ENCODE measurements at places on chromosomes 12 and 14.

DNA sequence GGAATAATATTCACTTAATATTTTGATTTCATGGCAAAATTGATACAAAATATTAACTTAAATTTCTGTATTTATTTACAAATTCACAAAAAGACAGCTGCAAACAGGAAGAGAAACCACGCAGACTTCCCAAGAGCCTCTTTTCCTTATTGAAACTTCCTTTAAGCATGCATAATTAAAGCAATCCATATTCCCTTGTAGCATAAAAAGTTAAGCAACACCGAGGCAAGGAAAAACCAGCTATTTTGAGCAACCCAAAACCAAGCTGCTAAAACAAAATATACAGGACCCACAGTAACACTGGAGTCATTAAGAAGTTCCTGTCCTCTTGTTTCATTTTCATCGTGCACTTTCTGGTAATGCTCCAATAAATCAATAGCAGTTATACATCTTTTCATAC is 58.0 kb downstream of the EEA1 start:
- DNase-seq, result no peak

- peak; percentile 86 for DNase-seq
Observed at GRCh38 chr14:63088865-63089264, 43.6 kb upstream of the KCNH5 start.

GRCh38 chr14:84806622-84807021 is 723.3 kb upstream of the FLRT2 start:
- no peak for DNase-seq

- DNase-seq, result no peak
Observed at GRCh38 chr14:90539996-90540395, 143.2 kb downstream of the CALM1 start.

DNA sequence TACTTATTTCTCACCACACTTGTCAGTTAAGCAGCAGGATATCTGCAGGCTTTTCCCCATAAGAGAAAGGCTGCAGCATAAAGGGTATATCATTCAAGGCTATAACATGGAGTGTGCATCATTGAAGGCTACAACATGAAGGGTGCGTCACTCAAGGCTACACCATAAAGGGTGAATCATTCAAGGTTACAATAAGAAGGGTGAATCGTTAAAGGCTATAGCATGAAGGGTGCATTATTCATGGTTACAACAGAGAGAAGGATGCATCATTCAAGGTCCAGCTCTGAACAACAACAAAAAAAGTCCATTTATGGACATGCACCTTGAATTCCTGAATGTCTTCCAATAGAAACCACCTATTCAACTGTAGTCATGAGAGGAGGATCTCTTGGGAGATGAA is 32.8 kb upstream of the LUM start:
- no peak for DNase-seq

GRCh38 chr14:103735815-103736545 is 20.4 kb downstream of the ZFYVE21 start:
- no peak for DNase-seq

GRCh38 chr12:54444206-54444605 is 25.1 kb upstream of the ITGA5 start:
- peak; percentile 21 for DNase-seq

- no peak for DNase-seq
Observed at GRCh38 chr12:42510823-42511222, 78.7 kb downstream of the PRICKLE1 start.

- DNase-seq, result no peak
Observed at GRCh38 chr12:64595863-64596793, 14.2 kb upstream of the RASSF3 start.

- no peak for DNase-seq
Observed at GRCh38 chr12:126895951-126896913, 1370.7 kb upstream of the TMEM132C start.

DNA sequence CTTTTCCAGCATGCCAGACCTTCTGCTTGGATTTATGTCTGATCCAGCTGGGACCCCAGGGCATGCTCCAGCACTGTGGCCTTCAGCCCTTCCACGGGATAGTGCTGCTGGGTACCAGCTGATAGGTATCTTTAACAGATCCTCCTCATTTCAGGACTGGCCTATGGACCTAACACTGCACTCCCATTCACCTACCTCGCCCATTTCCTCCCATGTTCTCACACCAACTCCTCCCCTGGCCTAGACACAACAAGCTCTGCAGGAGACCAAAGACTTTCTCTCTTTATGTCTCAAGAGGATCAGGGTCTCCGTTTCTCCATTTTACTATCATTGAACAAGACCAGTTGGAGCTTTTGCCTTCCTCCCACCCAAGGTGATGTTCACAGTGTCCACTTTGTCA is 140.0 kb upstream of the TMCC3 start:
- no peak for DNase-seq

DNA sequence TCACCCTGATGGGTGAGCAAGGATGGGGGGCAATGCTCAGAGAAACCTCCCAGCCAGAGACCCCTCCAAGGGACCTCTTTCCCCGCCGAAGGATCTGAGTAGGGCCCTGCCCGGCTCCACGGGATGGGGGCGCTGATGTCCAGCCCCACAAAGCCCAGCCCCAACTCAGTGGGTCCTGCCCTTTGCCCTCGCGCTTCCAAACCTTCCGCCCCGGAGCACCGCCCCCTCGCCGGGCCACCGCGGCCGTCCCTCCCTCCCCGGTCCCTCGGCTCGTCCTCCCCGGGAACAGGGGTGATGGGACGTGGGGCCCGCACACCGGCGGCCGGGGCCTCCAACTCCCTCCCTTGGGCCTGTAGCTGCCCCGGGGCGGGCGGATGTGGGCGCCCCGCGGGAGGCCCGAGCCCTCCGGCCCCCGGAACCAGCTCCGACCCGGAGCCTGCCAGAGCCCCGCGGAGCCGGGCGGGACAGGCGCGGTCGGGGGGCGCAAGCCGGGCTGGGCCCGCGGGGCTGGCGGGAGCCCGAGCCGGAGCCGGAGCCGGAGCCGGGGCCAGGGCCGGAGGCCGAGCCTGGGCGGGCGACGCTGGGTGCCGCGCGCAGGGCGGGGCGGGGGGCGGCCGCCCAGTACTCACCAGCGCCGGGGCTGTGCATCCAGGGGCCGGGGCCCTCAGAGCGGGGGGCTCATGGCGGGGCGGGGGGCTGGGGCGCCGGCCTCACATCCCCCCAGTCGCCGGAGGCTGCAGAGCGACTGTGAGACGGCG is 386 bp downstream of the HDAC7 start:
- DNase-seq, result no peak
